ENCODE measurements at places on chromosomes 7 and 10.

GRCh38 chr10:8112230-8112905 lies 57.9 kb downstream of the GATA3 start:
- DNase-seq = no peak

- DNase-seq = peak; percentile 76
Observed at GRCh38 chr10:69222157-69223027, 2.3 kb downstream of the HKDC1 start.

GRCh38 chr10:118793545-118793944 lies 38.8 kb upstream of the CACUL1 start:
- no peak for DNase-seq

- DNase-seq = no peak
Observed at GRCh38 chr7:29248713-29249382, 54.3 kb downstream of the CHN2 start.

GRCh38 chr7:135167365-135167917 lies 3.1 kb downstream of the CYREN start:
- DNase-seq = no peak

DNA sequence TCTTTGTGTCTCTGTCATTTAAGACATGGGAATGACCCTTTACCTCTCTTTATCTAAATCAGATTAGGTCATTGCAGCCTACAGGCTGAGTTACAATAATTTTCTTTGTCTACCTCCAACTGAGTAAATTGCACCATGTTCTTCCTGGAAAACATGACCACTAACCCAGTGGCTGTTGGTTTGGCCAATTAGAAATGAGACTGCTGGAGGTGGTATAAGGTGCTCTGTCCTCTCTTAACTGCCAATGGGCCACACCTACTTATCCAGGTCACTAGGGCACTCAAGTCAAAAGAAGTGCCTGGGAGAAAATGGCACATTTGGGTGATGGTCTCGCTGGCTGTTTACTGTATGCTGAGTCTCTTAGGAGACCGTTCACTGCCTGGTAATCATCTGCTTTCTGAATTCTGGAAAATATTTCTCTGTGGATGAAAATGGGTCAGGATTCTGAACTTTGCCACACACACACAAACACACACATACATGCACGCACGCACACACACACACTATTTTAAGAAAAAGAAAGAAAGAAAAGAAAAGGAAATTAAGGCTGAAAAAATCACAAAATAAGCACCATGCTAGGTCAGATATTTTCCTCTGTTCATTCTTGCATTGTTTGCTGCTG lies 16.4 kb downstream of the STAMBPL1 start:
- no peak for DNase-seq

GRCh38 chr10:48691812-48692528 lies 7.3 kb downstream of the WDFY4 start:
- no peak for DNase-seq

- no peak for DNase-seq
Observed at GRCh38 chr10:101835362-101835761, 8.2 kb downstream of the KCNIP2 start.

DNA sequence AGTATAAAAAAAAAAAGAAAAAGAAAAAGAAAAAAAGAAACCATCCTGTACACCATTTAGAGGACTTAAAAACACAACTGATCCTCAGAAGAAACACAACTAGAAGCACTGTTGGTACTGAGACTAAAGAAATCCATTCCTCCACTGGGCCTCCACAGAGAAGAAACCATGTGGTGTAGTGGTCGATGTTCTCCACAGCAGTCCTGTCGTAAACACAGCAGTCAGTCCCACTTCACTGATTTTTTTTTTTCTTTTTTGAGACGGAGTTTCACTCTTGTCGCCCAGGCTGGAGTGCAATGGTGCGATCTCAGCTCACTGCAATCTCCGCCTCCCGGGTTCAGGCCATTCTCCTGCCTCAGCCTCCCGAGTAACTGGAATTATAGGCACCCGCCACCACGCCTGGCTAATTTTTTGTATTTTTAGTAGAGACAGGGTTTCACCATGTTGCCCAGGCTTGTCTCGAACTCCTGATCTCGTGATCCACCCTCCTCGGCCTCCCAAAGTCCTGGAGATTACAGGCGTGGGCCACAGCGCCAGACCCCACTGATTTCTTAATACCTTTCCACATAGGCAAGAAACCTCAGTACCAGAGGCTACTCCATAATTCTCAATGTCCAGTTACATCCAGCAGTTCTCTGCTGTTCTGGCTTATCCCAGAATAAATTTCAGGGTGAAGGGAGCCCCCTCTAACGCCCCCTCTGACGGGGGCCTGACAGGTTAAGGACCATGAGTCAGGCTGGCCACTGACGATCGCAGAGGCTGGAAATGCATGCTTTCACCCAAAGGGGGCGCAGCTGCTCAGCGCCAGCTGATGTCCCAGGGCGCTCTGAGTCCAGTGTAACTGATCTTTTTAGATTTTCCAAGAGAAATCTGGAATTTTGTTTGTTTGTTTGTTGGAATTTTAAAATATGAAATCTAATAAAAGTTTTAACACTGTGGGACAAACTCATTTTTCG lies 24.8 kb upstream of the FFAR4 start:
- peak; percentile 62 for DNase-seq

DNA sequence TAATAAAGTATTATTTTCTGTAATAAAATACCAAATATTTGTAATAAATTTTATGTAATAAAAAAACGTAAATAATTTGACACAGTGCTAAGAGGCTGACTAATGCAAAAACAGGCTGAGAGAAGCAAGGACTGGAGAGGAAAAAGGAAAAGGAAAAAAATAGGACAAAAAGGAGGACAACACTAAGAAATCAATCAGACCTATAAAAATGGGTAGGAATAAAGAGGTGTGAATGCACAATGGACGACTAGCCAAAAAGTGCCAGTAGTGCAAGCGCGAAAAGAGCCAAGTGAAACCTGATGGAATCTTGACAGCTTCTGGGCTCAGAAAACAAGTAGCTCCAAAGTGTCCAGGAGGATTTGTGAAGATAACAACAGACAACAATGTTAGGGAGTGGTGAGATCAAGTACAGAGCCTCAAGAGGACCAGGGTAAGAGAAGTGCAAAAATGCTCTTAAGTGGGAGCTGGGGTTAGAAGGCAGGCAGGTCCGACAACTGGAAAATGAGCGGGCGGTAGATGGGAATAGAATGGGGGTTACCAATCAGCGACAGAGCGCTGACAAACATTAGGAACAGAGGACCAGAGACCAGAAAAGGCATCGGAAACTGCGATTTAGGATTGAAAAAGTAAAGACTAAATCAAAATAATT lies 1.2 kb downstream of the BRAF start:
- DNase-seq = peak; percentile 21

GRCh38 chr7:139782932-139783331 lies 5.1 kb upstream of the HIPK2 start:
- DNase-seq = peak; percentile 50

DNA sequence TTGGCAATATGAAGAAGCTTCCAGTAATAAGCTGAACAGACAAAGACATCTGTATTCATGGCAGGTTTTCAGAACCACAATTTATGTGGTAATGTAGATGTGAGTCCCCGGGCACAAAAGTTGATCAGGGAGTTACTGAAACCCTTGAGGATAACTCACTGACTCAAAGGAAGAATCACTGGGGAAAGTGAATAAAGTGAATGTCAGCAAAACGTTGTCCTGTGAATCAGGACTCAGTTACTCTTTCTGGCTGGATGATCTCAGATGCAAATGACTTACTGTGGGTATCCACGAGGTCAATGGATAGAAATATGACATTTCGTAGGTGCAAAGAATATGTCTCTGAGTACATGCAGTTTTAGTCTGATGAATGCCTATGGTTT lies 172.8 kb upstream of the CTBP2 start:
- DNase-seq = no peak

DNA sequence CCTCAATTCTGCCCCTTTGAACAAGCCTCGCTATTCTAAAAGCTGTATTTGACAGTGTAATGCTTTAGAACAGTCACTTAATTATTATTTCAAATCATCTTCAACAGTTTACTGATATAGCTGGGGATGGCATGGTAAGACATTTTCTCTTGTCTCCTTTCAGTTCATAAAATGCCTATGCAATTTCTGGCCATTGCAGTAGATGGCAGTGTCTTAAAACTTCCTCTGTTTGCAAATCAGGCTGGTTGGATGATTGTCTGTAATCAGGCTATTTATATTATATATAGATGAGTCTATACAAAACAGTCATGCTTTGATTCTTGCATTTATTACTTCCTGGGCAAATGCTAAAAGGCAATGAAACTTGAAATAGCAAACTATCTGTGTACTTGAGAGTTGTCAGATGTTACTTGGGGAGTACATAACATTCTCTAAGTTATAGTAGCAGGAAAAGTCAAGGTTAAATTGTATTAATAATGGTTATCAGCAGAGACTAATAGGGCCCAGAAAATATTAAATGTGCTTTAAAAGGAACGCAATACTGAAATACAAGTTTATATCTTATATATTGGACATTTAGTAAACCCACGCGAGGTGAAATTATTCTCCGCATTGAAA lies 55.5 kb upstream of the LHFPL3 start:
- DNase-seq = peak; percentile 57

All from fibroblast of the aortic adventitia (primary cell).